ENCODE measurements at places on chromosomes 4 and X.

GRCh38 chrX:70208479-70208878, 26.0 kb upstream of the AWAT1 start:
- DNase-seq, result no peak

- DNase-seq, result no peak
Measured at GRCh38 chr4:184347251-184348239, 126.8 kb downstream of the IRF2 start.

GRCh38 chrX:49269767-49270248, at the start of gene PPP1R3F:
Gene PPP1R3F, plus strand, starts transcription at chrX:49269793. Its CDS starts 77 bp downstream, at chrX:49269870.
- DNase-seq, result no peak

DNA sequence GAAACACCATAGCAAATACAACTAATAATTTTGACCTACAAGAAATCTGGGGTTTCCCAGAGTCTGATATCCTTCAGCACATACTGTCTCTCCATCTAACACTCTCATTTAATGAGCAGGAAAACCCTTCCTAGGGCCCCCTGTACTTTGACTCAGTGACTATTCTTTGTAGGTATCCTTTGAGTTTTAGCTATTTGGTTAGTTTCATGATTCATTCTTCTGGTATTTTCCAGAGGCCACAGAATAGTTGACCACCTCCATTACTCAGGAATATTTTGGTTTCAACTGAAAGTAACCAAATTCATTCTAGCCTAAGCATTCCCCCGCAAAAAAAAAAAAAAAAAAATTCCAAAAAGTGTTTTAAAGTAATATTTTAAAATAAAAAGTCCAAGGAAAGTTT, 140.0 kb downstream of the IDS start:
- DNase-seq, result no peak

DNA sequence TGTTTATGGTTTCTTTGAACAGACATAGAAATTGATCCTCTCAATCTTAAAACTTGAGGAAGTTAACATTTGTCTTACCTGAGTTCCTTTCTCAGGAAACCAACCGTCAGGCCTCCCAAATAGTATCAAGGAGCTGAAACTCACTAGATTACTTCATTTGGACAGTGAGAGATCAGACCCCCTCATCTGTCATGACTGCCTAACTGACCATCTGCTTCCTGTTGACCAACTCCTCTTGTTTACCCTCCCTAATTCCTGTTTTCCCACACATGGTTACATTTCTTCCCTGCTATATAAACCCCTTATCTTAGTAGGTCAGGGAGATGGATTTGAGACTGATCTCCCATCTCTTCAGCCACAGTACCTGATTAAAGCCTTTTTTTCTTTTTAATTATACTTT, 46.2 kb upstream of the NMU start:
- DNase-seq, result no peak

- no peak for DNase-seq
Measured at GRCh38 chr4:53424280-53424679, 46.8 kb downstream of the FIP1L1 start.
